ENCODE measurements at places on chromosomes 7 and 10.
A peak's percentile ranks its signal among the peaks of the same experiment; 100 is the strongest.

DNA sequence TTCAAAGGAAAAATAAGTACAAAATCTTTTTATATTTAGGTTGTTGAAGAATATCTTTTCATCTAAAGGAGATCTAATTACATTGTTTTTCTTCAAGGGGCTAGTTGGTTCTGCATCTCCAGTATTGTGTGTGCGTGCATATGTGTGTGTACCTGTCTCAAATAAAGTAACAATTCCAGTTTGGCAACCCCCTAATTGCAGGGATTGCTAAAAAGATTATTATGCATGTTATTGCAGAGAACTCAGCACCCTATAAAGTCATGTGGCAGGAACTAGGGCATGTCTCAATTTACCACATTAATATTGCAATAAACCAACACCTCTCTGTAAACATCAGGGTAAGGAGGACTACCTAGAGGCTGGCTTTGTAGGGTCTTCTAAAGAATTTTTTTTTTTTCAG, 37.0 kb downstream of the MRPS33 start:
- DNase-seq: no peak

- no peak for DNase-seq
These were observed 1191.1 kb downstream of the SORCS1 start for GRCh38 chr10:105973360-105973759.

GRCh38 chr7:104986628-104987259, 27.3 kb upstream of the KMT2E start:
- no peak for DNase-seq

DNA sequence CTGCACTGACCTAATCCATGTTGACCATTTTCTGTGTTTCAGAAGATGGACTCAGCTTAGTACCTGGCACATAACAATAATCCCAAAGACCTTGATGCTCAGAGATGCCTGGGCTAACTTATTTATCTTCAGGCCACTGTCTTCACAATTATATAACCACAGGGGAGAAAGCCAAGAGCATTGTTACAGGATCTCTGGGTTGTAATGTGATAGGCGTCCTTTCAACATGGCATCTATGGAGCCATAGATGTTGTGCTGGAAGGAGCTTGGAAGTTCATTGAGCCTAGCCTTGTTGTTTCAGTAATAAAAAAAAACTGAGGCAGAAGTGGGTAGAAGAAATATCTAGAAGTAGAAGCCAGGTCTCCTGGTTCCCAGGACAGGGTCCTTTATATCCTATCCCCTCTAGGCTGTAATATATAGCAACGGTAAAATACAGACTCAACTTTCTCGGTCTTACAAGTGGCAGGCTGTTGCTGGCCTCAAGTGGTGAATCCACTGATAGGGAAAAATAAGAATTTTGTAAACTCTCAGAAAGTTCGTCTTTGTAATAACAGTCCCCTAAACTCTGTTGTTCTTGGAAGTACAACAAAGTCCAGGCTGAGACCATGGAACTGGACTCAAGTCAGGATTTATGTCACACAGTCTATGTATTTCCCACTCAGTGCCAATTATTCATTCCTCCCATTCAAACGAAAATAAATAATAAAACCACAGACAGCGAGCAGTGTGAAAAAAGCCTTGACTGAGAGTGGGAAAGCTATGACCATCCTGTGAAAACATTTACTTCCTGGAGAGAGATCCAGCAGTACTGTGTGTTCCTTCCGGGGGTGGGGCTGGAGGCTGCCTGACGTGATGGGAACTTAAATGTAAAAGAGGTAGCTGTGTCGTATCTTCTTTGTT, 277.6 kb downstream of the REEP3 start:
- no peak for DNase-seq

- no peak for DNase-seq
These were observed 129.2 kb downstream of the CUL2 start for GRCh38 chr10:34960983-34961382.

- DNase-seq: no peak
These were observed 126.0 kb downstream of the AASS start for GRCh38 chr7:122018032-122018431.

GRCh38 chr7:111953611-111954010, 252.6 kb downstream of the DOCK4 start:
- no peak for DNase-seq

- DNase-seq: no peak
These were observed 86.0 kb upstream of the DIP2C start for GRCh38 chr10:775245-776075.

- no peak for DNase-seq
These were observed 55.4 kb downstream of the EEPD1 start for GRCh38 chr7:36208426-36208825.

- DNase-seq: no peak
These were observed 341.6 kb downstream of the PCLO start for GRCh38 chr7:82821037-82821436.

DNA sequence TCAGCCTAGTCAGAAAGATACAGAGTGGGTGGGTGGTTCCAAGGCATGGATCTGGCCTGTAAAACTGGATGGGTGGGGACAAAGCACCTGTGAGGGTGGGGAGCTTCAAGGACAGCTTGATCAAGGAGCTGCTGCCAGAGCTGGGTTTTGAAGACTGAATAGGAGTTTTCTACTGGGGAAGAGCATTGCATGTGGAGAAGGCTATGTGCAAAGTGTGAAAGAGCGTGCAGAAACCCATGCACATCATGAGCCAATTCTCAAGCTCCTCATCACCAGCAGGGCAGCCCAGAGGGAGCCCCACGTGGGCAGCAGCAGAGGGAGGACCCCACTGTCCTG, 58.6 kb downstream of the PDGFA start:
- no peak for DNase-seq

DNA sequence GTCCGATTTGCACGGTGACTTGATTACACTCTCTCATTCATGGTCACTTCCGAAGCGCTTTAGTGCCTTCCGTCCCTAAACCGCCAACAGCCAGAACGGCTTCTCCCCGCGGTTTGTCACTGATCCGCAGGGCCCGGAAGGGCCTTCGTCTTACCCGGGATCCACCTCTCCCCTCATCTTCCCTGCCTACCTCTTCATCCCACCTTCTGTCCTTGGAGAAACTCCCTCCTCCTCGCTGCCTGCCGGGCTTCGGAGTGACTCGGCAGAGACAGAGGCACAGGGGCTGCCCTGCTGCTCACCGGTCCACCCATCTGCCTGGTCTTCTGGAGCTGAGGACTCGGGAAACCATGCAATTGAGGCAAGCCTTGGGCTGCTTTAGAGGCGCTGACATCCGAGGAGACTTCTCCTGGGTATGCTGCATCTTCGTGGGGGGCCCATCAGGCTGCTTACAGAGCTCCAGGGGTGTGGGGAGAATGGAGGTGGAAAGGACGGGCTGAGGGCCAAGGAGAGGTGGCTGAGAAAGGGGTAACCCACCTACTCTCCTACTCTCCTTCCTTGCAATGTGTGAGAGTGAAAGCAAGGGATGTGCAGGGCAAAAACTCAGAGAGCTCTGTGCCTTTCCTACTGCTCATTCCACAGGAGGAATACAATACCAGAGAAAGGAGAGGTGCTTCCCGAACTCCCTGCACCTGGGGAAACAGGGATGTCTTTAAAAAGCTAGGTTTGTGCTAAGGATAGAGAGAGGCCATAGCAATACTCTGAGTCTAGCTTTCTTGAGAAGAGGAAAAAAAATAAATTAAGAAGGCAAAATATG, 1.0 kb upstream of the HOXA11 start:
- no peak for DNase-seq

- no peak for DNase-seq
These were observed 56.7 kb downstream of the PIP4K2A start for GRCh38 chr10:22657566-22658225.

DNA sequence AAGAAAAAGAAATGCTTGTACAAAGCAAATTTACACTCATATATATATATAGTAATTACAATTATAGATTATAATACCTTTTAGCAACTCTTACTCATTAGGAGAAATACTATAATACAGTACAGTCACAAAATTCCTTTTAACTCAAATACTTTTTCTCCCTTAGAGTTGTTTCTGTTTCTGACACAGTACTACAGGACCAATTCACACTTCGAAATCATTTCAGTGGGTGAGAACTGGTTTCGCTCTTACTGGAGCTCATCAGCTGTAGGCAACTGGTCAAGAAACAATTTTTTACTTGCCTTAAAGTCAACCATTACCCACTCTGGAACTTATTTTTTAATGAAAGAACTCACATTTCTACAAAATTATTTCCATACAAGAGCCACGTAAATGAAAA, 6.0 kb downstream of the CCDC186 start:
- DNase-seq: no peak

- no peak for DNase-seq
These were observed 229.0 kb downstream of the BICC1 start for GRCh38 chr10:58741673-58742072.

DNA sequence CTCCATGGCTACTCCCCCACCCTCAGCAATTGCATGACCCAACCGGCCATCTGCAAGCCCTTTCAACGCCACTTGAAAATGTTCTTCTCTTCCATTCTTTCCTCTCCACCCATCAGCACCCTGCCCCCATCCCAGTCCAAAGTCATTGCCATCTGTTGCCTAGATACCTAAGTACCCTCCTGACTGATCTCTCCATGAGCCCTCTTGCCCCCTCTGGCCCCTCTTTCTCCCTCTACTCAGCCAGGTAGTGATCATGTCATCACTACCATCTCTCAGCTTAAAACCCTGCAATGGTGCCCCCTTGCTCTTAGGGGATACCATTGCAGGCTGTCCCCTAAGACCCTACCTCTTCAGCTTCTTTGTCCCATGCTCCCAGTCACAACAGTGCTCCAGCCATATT, 30.5 kb upstream of the BTRC start:
- DNase-seq: no peak

GRCh38 chr7:77674878-77675277, 21.4 kb upstream of the RSBN1L start:
- no peak for DNase-seq

DNA sequence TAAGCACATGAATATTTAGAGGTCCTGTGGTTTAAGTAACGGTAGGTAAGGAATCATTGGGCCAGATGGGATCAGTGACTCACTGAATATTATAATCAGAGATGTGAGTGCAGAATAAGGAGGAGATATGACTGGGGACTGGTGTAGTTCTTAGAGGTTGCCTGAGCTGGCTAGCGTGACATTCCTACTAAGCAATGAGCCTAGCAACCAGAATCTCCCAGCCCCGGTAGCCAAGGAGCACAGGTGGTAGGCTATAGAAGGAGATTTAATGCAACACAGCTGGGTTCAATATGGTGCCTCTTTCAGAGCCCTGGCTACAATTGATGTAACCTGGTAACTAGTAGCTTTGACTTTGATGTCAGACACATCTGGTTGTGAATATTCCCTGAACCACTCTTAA, 641.6 kb downstream of the AUTS2 start:
- DNase-seq: no peak

DNA sequence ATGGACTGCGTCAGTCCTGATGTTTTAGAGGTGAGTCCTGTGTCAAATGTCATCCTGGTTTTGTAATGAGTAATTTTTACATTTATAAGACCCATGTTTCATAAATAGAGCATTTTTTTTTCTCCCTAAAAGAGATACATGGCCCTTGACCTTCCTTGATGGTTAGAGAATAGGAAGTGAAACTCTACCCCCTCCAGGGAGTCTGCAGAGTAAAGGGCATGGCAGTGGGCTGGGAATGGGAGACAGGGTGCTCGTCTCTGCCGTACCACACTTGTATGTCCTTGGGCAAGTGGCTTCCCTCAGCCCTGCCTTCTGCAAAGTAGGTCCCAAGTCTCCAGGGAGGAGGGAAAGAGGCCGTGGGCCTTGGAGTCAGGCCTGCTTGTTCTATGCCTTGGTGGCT, 63.9 kb downstream of the WDFY4 start:
- DNase-seq: no peak

- no peak for DNase-seq
These were observed 620 bp downstream of the BET1 start for GRCh38 chr7:94003446-94004023.

GRCh38 chr7:152145853-152146466, 120.5 kb downstream of the GALNT11 start:
- DNase-seq: peak; percentile 57

- DNase-seq: no peak
These were observed 125.6 kb downstream of the PLXNA4 start for GRCh38 chr7:132450696-132451095.

GRCh38 chr7:103071000-103071399, 3.6 kb downstream of the FBXL13 start:
- no peak for DNase-seq

- no peak for DNase-seq
These were observed 62.0 kb downstream of the TNRC18 start for GRCh38 chr7:5361446-5362127.

DNA sequence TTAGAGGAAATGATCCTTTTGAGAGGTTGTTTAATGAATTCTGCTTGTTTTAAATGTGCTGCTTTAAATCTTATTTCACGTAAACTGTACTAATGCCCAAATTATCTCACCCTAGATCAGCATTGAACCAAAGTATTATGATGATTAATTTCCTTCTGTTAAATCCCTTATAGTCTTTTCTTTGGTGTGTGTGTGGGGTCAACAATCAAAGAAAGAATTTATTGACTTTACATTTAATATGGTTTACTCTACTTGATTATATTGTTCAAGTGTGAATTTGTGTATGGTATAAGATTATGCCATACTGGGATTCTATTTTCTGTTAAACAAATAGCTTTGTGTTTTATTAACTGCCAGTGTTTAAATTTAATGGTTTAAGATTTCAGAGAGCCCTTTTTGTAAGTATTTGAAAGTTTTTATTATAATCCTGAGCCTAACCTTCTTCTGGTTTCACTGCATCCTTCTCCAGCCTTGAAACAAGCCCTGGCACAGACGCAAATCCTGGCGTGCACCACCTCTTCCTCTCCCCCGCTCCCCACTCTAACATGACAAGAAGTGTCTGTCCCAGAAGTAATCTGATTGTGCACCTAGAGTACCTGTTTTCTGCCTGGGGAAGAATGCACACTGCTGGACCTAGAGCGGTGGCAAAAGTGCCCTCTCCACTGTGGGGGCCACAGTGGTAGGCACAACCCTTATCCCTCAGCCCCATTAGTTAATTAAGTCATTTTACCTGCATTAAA, 70.6 kb downstream of the KAT6B start:
- DNase-seq: no peak

GRCh38 chr10:61470740-61471139, 17.6 kb upstream of the TMEM26 start:
- DNase-seq: no peak

GRCh38 chr7:3432911-3433310, 131.9 kb downstream of the SDK1 start:
- DNase-seq: no peak

DNA sequence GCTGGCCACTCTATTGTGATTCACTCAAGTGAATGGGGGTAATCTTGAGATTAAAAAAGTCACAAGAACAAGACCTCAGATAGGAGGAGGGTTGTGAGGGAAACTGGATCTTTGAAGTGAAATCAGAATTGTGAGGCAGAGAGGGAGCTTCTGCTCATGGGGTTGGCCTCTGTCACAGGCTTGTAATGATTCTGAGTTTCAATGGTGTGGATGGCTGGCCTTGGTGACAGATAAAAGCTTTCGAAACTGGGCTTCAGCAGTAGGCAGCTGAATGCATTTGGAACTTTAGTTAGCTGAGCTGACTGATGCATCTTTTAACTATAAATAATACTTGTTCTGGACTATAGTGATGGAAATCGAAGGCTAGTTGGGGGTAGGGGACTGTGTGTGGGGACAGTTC, 12.2 kb downstream of the TAS2R60 start:
- no peak for DNase-seq

Measured in CD4-positive, alpha-beta T cell treated with Interleukin-4 for 4 hours (primary cell).